ENCODE measurements at places on chromosomes 12 and 14. TPM values are rescaled to one million over a fixed set of nuclear protein-coding genes. Genes with fewer than 3 reads are reported as not detected.

The KTN1 gene
- 94.1 TPM for total RNA-seq

The PLCZ1 gene
- not detected for total RNA-seq

The ANG gene
- total RNA-seq: 0.27 TPM

The TAS2R13 gene
- 0.17 TPM for total RNA-seq

The ADAM21 gene
- 0.21 TPM for total RNA-seq

The CPNE6 gene
- not detected for total RNA-seq

The TAS2R19 gene
- 0.98 TPM for total RNA-seq

The KRT73 gene
- total RNA-seq: 1.4 TPM

The HHIPL1 gene
- total RNA-seq: 0.31 TPM

The ASIC1 gene
- total RNA-seq: 3.2 TPM

DNA sequence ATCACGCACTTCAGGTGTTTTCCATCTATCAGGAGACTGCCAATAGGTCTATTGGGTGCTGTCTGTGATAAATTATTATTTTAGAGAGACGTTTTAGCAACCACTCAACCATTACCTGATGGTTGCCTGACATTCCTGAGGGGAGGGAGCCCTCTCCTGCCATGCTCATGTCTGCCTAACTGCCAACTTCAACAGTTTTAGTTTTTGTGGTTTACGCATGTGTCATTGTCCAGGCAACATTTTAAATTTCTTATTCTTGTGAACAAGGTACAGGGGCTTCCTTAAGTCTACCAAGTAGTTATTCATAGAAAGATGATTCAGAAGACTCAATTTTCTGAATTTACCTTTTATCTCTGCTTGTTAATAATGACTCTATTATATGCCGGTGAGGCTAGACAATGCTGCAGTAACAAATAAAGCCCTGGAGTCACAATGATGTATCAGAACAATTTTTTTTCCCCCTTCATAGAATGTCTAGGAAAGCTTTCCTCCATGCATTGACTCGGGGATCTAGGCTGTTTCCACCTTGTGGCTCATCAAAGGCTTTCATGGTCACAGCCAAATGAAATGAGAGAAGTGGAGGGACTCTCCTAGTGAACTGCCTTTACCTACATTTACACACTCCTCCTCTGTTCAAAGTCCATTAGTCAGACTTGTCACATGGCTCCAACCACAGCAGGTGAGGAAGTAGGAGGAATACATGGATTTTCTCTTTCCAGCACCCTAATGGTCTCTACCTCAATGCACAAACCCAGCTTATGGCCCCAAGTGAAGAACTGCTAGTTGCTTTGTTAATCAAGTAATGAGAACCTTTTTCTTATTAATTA, 225.8 kb downstream of the CRADD start:
- no peak for DNase-seq

DNA sequence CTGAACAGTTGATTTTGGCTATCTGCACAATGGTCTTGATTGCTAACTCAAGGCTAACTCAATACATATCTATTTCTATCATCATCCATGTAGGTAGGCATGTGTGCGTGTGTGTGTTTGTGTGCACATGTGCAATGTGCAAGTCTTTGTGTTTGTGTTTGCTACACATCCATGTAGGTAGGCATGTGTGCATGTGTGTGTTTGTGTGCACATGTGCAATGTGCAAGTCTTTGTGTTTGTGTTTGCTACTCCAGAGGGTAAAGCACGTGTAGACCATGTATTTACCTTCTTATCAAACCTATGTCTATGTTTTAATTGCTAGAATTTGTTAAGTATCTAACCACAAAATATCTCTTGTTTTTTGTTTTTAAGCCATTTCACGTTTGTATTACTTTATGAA, 962.6 kb downstream of the LRFN5 start:
- no peak for DNase-seq

GRCh38 chr14:30796707-30797106, 77.7 kb upstream of the COCH start:
- no peak for DNase-seq

- DNase-seq: no peak
Measured at GRCh38 chr14:81176241-81176640, 44.5 kb downstream of the GTF2A1 start.

DNA sequence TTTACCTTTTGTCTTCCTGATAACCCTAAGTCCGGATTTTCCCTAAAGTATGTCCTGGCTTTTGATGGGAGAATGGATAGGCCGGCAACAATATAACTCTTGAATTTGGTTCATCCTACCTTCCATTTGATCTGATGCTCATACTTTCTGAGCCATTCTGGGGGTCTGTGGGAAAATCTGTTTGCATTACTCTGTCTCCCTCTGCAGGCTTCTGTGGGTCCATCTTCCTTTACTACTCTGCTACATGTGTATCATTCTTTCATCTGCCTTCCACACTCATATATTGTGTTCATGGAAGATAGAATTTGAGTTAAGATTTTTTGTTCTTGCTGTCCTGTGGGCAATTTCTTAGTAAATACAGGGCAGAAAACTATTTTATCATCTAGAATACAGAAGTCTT, 101.5 kb downstream of the NAV3 start:
- DNase-seq: no peak

DNA sequence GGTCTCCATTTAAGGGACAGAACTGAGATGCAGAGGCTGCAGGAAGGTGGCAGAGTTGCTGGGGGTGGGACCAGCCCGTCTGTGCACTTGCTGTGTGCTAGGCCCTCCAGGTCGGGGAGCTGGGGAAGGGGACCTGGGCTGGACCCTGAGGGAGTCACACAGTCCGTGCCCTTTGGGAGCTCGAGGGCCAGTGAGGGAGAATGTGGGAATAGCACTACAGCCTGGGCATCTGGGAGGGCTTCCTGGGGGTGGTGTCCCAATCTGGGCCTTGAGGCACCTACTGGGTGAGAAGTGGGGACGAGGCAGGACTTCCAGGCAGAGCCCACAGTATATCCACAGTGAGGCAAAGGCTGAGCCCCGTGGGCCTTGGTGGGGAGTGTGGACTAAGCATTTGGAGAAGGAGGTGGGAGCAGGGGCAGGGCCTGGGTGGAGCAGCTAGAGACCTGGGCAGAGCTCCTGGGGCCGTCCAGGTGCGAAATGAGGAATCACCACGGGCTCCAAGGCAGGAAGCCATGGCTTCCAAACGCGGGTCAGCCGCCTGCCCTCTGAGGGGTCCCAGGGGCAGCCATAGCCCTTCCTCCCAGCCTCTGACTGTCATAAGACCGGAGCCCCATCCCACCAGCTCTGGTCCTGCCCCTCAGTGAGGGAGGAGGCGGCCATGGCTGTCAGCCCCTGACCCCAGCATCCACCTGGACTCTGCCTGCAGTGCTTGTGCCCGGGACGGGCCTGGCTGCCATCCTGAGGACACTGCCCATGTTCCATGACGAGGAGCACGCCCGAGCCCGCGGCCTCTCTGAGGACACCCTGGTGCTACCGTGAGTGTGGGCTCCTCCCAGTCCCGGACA, 6.6 kb downstream of the ASPG start:
- DNase-seq: no peak

DNA sequence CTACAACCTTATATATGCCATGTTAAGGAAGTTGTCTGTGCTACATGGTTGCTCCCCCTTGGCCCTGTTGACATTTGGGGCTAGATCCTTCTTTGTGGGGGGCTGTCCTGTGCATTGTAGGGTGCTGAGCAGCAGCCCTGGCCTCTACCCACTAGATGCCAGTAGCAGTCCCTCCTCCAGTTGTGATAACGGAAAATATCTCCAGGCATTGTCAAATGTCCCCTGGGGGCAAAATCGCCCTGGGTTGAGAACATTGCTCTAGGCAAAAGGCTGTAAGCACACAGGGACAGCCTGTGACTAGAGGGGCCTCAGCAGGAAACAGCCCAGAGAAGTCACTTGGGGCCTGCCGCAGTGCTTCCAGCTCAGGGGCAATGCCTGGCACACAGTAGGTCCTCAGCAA, 1100.3 kb downstream of the BCL11B start:
- DNase-seq: no peak

DNA sequence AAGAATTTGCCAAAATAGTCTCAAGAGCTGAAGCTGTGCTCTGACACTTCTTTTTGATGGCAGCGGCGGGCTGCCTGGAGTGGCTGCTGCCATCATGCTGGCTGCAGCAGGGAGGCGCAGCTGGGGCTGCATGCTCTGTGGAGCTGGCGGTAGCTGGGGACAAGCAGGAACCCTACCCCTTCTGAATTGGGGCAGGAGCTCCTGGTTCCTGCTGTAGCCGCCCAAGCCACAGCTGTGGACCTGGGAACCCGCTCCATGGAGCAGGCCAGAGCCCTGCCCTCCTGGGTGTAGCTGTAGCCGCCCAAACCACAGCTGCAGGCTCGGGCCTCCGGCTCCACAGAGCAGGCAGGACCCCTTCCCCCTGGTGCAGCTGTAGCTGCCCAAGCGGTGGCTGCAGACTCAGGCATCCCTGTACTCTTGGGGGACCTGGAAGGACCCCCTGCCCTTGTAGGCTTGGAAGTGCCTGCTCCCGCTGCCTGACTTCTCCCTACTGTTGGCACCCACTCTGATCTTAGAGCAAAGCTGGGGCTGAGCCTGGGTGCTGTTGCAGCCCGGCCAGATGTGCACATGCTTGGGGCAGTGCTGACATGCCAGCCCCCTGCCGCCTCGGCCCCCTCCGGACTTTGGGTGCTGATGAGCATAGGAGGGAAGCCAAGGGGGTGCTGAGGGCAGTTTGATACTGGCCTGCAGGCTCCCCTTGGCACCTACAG, 33.3 kb downstream of the APAF1 start:
- DNase-seq: no peak

DNA sequence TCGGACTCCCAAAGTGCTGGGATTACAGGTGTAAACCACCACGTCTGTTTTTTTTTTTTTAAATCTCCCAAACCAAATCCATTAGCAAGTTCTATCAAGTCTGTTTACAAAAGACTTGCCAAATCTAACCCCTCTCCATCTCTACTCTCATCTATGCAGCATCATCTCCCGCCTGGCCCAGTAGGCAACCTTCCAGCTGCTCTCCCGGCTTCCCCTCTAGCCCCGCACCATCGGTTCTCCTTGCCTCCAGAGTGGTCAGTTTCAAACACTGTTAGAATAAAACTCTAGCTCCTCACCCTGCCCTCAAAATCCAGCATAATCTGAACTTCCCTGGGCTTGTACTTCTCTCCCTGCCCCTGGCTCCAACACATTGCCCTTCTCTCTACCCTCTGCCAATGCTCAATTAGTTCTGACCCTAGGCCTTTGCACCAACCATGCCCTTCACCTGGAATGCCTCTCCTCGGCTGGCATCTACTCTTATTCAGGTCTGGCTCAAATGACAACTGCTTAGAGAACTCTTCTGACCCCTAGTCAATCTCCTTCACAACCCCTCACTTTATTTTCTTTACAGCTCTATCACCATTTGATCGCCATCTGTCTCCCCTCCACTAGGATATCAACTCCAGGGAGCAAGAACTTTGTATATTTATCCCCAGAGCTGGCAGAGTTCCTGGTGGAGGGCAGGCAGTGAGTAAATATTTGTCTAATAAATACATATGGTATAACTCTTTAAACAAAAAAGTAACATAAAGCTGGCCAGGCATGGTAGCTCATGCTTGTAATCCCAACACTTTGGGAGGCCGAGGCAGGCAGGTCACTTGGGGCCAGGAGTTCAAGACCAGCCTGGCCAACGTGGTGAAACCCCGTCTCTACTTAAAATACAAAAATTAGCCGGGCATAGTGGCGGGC, 4.9 kb downstream of the WSB2 start:
- DNase-seq: no peak

- no peak for DNase-seq
Measured at GRCh38 chr12:104212516-104212915, 3.1 kb upstream of the TXNRD1 start.

DNA sequence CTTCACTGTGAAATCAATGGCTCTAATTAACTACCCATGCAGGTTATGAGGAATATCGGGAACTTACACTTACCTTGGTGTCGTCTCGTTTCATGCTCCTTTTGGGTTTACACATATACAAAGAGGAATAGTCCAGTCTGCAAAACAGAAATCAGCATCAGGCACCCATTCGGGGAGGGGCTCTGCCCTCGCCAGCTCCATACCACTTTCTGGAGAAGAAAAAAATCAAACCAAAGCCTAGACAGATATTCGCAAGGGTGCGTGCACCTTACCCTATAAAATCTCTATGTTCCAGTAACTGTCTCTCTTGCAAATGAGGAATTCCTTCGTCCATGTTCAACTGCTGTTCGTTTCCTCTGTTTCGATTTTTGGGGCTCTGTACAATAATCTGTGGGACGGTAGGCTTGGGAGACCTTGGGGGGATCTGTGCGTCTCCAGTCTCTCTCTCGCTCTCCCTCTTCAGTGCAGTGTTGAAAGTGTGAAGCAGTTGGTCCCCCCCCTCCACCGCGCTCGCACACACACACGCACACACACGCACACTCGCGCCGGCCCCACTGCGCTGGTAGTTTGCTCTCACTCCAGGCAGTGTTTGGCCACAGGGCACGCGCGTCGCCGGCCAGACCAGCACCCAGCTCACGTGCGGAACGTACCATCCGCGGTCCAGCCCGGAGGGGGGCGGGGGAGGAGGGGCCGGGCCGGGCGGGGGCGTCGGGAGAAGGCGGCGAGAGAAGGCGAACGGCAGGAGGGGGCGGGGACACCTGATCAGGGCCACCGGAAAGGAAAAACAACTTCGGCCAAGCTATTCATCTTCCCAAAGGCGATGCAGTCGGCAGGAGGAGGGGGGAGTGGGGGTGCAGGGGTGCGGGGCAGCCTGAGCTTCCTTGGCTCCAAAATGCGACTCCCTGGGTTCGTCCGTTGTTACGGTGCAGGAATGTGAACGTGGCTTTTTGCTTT, at the start of gene BHLHE41:
Gene BHLHE41, minus strand, starts transcription at position 592 of the 954 bp plus-strand sequence. Its CDS starts 258 bp downstream, at position 334.
- peak; percentile 16 for DNase-seq

DNA sequence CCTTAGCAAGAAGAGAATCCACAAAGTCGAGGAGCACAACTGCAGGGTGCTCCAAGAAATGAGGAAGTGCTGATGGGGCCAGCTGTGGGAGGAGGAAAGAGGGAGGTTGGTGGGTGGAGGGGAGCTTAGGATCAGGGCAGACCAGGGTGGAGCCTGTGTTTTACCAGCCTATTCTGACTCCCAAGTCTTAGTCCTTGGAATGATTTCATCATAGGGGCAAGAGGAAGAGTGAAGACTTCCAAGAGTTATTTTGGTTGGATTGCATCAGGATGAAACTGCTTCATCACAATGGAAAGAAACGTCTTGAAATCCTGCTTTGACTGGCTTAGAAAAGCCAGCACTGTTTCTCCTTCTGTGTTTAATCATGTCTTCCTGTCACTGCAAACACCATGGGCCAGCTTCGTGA, 194.0 kb downstream of the DPF3 start:
- peak; percentile 8 for DNase-seq

- no peak for DNase-seq
Measured at GRCh38 chr12:113062502-113063395, 6.2 kb downstream of the DTX1 start.

- no peak for DNase-seq
Measured at GRCh38 chr12:63964301-63964700, 119.8 kb downstream of the SRGAP1 start.
